ENCODE measurements at places on chromosomes 11 and 22. TPM values are rescaled to one million over a fixed set of nuclear protein-coding genes. Genes with fewer than 3 reads are reported as not detected.

The SCN3B gene
- total RNA-seq: 0.06 TPM

The ANKK1 gene
- 0.21 TPM for total RNA-seq

The OR5M3 gene
- not detected for total RNA-seq

The C11orf52 gene
- 10.2 TPM for total RNA-seq

The C11orf68 gene
- 15.0 TPM for total RNA-seq

The TBC1D10A gene
- 55.1 TPM for total RNA-seq

The RIC3 gene
- 6.2 TPM for total RNA-seq

DNA sequence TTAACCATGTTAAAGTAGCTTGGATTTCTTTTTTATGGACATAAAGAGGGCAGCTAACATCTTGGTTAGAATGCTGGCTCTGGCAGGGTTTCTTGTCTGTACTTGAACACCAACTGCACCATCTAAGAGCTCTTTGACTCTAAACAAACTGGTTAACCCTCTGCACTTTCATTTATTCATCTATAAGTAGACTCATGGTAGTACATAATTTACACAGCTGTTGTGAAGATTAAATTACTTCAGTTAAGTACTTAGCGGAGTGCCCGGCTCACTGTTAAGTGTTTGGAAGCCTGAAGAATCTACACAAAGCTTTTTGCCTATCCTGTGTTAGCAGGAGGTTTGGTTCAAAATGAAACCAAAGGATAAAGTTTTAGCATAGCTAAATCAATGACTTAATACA, 846.2 kb upstream of the API5 start:
- no peak for DNase-seq

DNA sequence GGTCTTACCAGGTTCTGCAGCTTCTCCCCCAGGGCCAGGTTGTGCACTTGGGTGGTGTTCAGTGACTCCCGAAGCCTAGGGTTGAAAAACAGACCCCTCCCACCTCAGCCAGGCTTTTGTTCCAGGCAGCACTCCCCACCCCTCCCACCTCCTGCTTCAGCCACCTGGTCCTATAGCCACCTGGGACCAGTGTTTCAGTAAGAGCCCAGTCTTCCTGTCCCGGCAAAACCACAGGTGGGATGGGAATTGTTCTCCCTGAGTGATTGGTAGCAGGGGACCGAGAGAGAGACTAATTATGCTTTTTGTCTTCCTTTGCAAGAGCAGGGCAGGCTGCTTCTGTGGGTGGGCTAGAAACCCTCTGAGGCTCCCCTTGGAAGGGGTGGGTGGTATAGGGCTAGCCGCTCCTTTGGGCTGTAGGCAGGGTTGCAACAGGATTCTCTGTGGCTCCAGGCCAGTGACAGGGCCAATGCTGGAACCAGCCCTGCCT, 8.5 kb upstream of the NAALADL1 start:
- no peak for DNase-seq

DNA sequence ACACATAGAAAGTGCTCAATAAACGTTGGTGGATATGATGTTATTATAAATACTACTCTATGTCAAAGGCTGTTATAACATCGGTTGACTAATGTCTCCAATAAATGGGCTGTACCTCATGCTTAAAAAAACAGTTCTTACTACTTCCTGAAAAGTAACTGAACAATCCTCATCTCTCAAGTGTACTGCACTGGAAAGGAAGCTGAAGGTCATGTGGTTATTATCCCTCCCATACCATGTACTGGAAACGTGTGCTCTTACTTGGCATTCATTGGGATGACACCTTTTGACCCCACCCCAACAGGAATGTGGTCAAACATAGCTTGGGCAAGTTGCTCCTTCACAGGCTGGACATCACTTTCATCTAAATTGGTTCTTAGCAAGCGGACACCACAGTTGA, 10.6 kb downstream of the RTCB start:
- no peak for DNase-seq

DNA sequence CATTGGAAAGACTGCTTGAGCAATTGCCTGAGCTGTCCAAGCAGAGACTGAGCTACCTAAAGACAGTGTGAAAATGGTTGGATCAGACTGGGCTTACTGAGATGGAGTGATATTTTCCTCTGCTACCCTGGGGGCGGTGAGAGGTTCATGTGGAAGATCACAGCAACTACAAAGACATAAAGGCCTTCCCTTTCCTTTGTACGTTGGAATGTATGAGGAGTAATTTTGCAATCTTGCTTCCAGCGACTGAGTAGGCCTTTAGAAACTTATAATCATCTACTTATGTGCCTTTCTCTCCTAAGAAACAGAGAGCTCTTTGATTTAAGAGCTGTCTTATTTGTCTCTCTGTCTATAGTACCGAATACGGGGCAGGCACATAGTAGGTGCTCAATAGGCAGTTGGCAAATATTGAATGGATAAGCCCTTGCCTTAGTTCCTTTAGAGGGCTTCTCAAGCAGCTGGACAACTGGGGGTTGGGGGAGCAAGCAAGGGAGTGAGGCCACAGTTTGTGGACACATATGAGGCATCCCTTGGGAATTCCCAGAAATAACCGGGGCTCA, 2.4 kb upstream of the HEPACAM start:
- no peak for DNase-seq

- DNase-seq: no peak
Observed at GRCh38 chr11:75267171-75267970, 26.8 kb downstream of the TPBGL start.

DNA sequence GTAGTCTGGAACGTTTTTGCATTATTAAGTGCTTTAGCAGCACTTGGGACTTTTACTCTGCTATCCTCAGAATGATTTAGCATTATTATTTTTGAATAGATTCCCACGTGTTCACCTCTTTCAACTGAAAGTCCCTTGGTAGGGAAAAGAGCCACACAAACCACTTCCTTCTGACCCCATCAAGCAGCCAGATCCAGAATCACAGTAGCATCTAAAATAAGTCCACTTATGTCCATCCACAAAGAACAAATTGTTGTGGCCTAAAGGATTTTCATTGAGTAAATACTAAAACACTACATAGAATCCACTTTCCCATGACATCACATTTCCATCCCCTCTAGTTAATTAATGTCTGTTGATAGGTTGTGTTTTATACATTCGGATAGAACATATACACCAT, 381.7 kb downstream of the AASDHPPT start:
- no peak for DNase-seq

- DNase-seq: no peak
Observed at GRCh38 chr11:66639066-66639813, 737 bp downstream of the RBM4 start.

- DNase-seq: no peak
Observed at GRCh38 chr11:2380807-2381350, 3.8 kb downstream of the CD81 start.

- DNase-seq: no peak
Observed at GRCh38 chr11:14722496-14722895, 78.9 kb downstream of the PDE3B start.

- no peak for DNase-seq
Observed at GRCh38 chr11:73344191-73344607, 32.0 kb upstream of the RELT start.

DNA sequence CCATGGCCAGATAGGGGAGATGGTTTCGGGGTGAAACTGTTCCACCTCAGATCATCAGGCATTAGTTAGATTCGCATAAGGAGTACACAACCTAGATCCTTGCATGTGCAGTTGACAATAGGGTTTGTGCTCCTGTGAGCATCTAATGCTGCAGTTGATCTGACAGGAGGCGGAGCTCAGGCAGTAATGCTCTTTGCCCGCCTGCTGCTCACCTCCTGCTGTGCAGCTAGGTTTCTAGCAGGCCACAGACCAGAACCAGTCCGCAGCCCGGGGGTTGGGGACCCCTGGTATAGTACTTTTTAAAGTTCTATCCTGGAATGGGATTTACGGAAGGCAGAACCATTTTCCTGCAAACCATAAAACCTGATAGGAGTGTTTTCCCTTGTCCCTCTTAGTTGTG, 54.6 kb downstream of the POLD3 start:
- no peak for DNase-seq

DNA sequence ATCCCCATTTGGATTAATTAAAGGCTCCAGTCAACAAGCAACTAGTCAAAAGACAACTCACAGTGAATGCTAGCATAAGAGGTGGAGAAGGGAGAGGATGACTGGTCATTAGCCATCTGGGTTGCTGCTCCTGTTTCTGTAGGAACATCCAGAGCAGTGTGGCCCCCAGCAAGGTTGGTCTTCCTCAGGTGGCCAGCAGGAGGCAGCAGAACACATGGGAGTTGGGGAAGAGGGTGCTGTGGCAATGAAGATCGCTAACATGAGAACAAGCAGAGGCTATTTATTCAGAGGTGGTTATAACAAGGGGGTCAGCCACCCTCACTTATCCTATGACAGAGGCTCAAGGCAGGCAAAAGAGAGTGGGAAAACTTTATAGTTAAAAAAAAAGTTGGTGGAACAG, 21.3 kb downstream of the IZUMO1R start:
- no peak for DNase-seq

GRCh38 chr11:82998697-82999096, 73.0 kb downstream of the RAB30 start:
- no peak for DNase-seq

- DNase-seq: no peak
Observed at GRCh38 chr11:59088162-59088561, 2.1 kb downstream of the GLYATL1B start.

GRCh38 chr22:20135265-20135664, 3.7 kb downstream of the ZDHHC8 start:
- no peak for DNase-seq

DNA sequence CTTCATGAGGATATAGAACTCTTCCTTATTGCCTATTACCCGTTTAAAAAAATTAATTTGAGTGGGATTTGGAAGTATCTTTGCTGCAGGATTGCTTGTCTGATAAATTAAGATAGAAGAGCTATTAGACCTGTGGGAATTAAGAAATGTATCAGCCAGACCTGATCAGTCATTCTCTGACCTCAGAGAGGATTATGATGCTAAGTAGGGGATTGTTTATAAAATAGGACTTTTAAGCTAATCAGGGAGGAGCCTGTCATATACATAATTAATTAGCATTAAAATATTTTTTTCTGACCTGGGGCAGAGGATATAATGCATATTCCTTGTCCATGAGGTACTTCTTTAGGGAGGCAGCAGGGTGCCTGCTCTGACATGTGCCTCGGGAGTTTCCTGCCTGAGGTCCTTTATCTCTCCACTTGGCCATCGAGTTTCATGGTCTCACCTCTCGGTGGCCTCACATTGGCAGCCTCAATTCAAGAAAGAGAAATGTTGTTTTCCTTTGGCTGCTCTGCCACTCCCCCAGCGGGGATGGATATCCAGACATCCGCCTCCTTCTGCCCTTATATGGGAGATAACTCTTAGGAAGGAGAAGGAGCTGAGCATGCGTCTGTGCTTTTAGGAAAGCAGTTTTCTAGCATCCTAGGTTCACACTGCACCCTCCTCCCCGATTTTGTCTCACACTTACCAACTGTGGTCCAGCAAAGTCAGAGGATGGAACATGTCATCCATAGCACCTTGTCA, 41.1 kb downstream of the DIXDC1 start:
- DNase-seq: no peak

DNA sequence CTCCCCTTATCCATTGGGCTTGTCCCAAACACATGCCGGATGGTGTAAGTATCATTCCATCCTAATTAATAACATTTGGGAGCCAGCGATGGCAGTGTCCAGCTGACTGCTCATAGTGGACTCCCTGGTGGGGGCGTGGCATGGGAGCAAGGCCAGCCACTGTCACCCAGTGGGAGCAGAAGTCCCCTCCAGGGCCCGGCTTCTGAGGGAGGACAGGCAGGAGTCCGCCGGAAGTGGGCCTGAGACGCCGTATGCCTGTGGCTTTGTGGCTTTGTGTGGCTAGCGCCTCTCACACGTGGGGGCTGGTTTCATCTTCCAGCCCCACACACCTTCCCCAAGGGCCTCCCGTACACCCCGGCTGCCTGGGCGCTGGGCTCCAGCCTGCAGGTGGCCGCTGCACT, 124.5 kb downstream of the KCNQ1 start:
- no peak for DNase-seq

- no peak for DNase-seq
Observed at GRCh38 chr11:27076121-27076589, 35.5 kb downstream of the BBOX1 start.

DNA sequence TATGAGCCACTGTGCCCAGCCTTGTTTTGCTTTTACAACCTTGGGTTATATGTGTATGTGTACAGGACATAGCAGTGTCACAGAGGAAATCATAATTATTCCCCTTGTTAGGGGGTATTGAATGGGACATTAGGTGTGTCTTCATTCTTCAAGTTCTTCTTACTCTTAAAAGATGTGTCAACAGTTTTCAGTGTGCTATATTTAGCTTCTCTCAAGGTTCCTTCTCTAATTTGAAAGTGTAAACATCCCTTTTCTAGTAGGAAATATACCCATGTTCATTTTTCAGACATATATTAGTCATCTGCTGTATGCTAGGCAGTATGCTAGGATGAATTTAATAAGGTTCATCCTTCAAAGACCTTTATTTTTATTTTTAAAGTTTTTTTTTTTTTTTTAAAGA, 17.1 kb downstream of the PCF11 start:
- DNase-seq: no peak

GRCh38 chr11:120598517-120599257, 87.1 kb downstream of the GRIK4 start:
- DNase-seq: no peak

- no peak for DNase-seq
Observed at GRCh38 chr11:69449320-69450063, 32.0 kb upstream of the LINC01488 start.

DNA sequence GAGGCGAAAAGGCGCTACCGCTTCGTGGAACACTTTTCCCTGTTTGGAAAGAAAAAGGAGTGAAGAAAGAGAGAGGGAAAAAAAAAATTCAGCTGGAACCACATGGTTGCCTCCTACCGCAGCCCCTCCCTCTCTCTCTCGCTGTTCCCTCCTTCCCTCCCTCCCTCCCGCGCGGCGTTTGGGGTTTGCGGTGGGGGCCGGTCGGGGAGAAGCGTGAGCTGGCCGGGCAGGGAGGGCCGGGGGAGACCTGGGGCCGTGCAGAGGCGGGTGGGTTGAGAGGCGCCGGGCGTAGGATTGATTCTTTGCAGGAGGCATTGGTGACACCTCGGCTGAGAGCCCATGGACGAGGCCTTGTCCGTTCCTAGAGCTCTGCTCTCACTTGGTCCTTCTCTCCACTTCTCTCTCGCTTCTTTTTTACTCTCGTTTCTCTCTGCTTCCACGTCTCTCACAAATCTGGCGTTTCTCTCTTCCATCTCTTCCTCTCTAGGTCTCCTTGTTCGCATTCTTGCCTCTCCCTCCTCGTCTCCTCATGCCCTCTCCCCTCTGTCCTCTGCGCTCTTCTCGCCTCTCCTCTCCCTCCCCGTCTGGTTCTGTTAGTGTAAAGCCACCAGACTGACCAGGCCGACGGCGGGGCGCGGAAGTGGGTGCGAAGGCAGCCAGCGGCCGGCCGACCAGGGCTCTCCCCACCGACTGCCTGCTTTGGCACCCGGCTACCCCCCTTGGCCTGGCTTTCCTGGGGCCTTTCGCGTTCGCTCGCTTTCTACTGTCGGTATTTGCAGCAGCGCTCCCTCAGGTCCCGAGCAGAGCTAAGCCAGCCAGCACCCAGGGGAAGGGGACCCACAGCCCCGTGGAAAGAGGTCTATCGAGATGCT, at the start of gene CLMP:
Gene CLMP (minus strand): TSS at position 61 of the 872 bp plus-strand sequence. CDS start 308 bp downstream, outside the sequence.
- no peak for DNase-seq

- no peak for DNase-seq
Observed at GRCh38 chr22:34303656-34304055, 383.4 kb upstream of the LARGE1 start.

GRCh38 chr11:120546312-120547205, 35.0 kb downstream of the GRIK4 start:
- no peak for DNase-seq

All from esophagus squamous epithelium (tissue), 5 donors.